Motor neuron (in vitro differentiated cells): ENCODE measurements at places on chromosomes 7 and 10. TPM values are rescaled to one million over a fixed set of nuclear protein-coding genes. Genes with fewer than 3 reads are reported as not detected.

- no peak for ATAC-seq
Observed at GRCh38 chr7:24498439-24498838, 74.8 kb upstream of the PALS2 start.

- no peak for ATAC-seq
Observed at GRCh38 chr7:70466725-70467364, 665.1 kb upstream of the GALNT17 start.

DNA sequence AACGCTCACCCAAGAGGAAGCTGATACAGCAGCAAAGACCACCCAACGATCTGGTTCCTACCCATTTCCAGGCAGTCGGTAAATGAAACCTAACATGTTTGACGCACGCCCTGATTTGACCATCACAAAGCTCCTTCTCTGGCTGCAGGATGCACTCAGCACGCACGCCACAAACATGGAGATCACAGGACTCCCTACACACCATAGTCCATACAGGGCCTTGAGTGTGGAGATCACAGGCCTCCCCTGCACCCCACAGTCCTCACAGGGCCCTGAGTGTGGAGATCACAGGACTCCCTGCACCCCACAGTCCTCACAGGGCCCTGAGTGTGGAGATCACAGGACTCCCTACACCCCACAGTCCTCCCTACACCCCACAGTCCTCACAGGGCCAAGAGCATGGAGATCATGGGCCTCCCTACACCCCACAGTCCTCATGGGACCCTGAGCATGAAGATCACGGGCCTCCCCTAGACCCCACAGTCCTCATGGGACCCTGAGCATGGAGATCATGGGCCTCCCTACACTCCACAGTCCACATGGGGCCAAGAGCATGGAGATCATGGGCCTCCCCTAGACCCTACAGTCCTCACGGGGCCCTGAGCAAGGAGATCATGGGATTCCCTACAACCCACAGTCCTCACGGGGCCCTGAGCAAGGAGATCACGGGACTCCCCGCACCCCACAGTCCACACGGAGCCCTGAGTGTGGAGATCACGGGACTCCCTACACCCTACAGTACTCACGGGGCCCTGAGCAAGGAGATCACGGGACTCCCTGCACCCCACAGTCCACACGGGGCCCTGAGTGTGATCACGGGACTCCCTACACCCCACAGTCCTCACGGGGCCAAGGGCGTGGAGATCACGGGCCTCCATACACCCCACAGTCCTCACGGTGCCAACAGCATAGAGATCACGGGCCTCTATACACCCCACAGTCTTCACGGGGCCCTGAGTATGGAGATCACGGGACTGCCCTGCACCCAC is 409.2 kb downstream of the DNAJB6 start:
- no peak for ATAC-seq

DNA sequence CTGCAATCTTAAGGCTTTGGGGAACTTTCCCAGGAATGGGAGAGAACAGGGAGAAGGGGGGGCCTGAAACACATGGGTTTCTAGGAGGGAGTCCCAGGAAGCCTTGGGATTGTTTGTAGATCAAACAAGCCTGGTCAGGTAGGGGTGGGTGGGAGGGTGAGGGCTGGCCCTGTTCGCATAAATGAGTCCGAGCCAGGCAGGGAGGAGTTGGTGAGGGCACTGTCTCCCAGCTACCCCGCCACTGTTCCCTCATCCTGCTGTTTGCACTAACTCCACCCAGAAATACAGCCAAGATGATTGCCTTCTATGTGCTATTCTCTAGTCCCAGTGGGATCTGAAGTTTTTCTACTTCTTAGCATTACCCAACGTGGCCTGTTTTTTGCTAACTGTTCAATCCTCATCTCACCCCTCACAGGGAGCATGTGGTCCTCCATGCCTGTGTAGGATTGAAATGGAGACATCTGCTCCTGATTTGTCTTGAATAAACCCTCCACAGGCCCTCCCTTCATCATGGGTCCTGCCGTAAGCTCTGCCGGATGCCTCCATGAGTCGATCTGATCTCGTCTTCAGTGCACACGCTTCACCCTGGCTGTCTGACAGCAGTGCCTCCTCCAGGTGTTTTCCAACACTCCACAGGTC is 257.0 kb downstream of the COBL start:
- ATAC-seq: peak; percentile 79

DNA sequence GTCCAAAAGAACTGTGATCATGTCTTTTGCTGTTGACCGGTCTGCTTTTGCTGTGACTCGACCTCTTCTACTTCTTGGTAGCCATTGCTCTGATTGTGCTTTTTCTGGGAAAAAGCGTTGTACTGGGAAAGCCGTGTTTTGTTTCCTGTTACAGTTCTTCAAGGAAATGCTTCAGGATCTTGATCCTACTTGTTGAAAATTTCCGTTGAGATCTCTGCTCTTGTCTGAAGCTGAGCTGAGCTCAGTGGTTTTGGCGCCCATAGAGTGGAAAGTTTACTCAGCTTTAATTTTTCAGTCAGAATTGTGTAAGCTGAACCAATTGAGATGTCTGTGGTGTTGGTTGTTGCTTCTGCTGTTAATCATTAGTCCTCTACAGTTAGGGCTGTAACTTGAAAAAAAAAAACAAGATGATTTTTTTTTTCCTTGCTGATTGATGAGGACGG is 302.2 kb downstream of the CCDC3 start:
- no peak for ATAC-seq

- no peak for ATAC-seq
Observed at GRCh38 chr7:89809291-89809690, 345.0 kb upstream of the STEAP1 start.

- no peak for ATAC-seq
Observed at GRCh38 chr10:127737563-127738511, 852 bp downstream of the FOXI2 start.

- no peak for ATAC-seq
Observed at GRCh38 chr10:112843623-112844022, 106.4 kb upstream of the TCF7L2 start.

DNA sequence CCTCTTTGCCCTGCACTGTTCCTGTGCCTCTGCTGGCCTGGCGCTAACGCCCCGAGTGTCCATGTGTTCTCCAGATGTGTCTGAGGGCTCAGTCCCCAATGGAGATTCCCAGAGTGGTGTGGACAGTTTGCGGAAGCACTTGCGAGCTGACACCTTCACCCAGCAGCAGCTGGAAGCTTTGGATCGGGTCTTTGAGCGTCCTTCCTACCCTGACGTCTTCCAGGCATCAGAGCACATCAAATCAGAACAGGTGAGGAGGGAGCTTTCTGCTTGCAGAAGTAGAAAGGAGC is 60.9 kb downstream of the PAX2 start:
- ATAC-seq: no peak

DNA sequence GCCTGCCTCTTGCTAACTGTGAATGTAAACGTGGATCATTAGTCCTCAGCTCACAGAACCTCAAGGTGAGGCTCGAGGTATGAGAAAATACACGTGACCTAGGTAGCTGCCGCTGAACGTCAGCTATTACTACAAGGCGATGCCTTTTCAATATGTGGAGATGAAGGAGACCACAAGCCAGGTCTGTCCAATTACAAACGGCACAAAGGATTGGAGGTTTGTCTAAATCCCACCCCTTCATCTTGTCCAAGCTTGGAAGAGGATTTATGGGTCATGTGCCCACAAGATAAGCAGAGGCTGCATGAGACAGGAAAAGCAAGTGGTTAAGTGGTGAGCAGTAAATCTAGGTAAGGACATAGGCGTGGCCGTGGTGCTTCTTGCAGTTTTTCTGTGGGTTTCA is 3.4 kb downstream of the H2BK1 start:
- peak; percentile 35 for ATAC-seq

DNA sequence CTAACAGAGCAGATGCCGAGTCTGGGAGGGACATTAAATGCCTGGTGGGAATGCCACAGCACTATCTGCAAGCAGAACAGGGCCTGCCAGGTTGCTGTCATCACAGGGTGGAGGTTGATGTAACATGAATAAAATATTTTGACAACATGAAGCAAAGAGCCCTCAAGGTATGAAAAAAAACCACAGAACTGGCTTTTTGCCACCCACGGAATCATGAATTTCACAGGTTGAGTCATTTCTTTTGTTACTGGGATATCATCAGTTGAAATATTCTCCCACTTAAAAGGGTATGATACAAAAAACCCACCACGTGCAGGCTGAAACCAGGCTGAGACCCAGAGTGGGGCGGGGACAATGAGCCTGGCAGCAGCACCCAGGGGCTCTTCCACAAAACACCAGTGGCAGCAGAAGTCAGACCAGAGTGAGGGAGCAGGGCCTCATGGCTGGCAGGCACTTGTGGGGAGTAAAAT is 220.1 kb downstream of the TNS3 start:
- no peak for ATAC-seq

GRCh38 chr7:7976677-7977076 is 8.1 kb downstream of the GLCCI1 start:
- no peak for ATAC-seq

GRCh38 chr7:18706670-18707069 is 211.1 kb downstream of the HDAC9 start:
- no peak for ATAC-seq

DNA sequence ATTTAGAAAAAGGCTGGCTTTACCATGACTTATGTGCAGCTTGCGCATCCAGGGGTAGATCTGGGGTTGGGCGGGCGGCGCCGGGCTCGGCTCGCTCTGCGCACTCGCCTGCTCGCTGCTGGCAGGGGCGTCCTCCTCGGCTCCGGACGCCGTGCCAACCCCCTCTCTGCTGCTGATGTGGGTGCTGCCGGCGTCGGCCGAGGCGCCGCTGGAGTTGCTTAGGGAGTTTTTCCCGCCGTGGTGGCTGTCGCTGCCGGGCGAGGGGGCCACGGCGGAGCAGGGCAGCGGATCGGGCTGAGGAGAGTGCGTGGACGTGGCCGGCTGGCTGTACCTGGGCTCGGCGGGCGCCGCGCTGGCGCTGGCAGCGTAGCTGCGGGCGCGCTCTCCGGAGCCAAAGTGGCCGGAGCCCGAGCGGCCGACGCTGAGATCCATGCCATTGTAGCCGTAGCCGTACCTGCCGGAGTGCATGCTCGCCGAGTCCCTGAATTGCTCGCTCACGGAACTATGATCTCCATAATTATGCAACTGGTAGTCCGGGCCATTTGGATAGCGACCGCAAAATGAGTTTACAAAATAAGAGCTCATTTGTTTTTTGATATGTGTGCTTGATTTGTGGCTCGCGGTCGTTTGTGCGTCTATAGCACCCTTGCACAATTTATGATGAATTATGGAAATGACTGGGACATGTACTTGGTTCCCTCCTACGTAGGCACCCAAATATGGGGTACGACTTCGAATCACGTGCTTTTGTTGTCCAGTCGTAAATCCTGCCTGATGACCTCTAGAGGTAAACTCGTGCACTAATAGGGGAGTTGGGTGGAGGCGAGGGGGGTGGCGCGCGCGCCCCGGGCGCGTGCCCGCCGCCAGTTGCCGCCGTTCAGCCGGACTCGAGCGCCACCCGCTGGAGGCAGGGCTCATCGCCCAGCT is at the start of gene HOXA5:
Gene HOXA5, minus strand, starts transcription at position 659 of the 927 bp plus-strand sequence. Its CDS starts 74 bp downstream, at position 585.
- ATAC-seq: peak; percentile 89

DNA sequence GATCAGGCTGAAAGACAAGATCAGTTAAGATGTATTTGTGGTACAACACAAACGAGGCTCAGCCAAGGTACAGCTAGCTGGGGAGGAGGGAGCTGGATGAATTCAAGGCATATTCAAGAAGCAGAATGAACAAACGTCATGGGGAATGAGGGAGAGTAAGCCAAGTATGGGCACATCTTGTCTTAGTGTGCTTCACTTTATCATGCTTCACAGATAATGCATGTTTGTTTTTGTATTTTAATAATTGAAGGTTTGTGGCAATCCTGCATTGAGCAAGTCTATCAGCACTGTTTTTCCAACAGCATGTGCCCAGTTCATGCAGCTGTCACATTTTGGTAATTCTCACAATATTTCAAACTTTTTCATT is 135.4 kb downstream of the HIBADH start:
- no peak for ATAC-seq

Gene URGCP
- total RNA-seq: 20.6 and 25.5 TPM in 2 replicates

Gene ATOH7
- 1.1 TPM in 1 of 2 replicates, not detected in the other for total RNA-seq

Gene LIPN
- not detected in 2 replicates for total RNA-seq

Gene STOX1
- 0.16 and 0.36 TPM in 2 replicates for total RNA-seq

Gene ENKUR
- 4.2 and 4.6 TPM in 2 replicates for total RNA-seq

Gene CYP2E1
- 2.5 and 5.9 TPM in 2 replicates for total RNA-seq

Gene NUTM2A
- total RNA-seq: 1.4 and 2.5 TPM in 2 replicates

Gene NUP42
- total RNA-seq: 26.9 and 30.4 TPM in 2 replicates

Gene MYH16
- total RNA-seq: 0.14 TPM in 1 of 2 replicates, not detected in the other

Gene TBC1D12
- total RNA-seq: 7.1 and 9.8 TPM in 2 replicates

Gene NRCAM
- total RNA-seq: 58.4 and 66.9 TPM in 2 replicates

Gene ACBD7
- 2.3 and 3.0 TPM in 2 replicates for total RNA-seq

Gene ARHGAP21
- 76.3 and 82.3 TPM in 2 replicates for total RNA-seq

Gene ZNF12
- 27.3 and 27.7 TPM in 2 replicates for total RNA-seq
